Stimulated activated effector memory CD8-positive, alpha-beta T cell treated with anti-CD3 and anti-CD28 coated beads, Interleukin-12 subunit alpha, Interleukin-12 subunit beta, amount 100 ng/mL, for 72 hours (primary cell): ENCODE measurements at places on chromosomes 13 and 19.

GRCh38 chr19:55453511-55454260 lies 7.8 kb downstream of the ISOC2 start:
- DNase-seq: no peak

DNA sequence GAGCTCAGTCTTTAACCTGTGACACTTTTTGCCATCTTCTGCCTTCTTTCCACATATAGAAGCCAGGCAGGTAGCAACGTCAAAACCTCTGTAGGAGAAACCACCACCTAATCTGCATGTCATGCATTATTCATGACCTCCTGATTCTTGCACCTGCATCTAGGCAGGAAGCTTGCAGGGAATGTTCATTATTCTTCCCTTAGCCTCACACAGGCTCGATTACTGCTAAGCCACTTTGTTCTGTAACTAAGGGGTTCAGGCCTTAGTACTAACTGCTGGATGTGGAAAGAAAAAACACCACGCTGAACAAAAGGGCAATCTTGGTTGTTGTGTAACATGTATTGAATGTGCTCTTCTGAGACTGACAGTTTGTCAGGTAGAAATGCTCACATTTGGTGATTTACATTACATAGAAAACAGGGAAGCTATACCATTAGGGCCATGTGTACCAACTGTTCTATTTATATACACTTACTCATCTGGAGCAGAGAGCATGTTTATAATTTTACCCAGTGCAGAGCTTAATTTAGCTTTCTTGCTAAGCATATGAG lies 366.9 kb downstream of the KLF12 start:
- DNase-seq: no peak

DNA sequence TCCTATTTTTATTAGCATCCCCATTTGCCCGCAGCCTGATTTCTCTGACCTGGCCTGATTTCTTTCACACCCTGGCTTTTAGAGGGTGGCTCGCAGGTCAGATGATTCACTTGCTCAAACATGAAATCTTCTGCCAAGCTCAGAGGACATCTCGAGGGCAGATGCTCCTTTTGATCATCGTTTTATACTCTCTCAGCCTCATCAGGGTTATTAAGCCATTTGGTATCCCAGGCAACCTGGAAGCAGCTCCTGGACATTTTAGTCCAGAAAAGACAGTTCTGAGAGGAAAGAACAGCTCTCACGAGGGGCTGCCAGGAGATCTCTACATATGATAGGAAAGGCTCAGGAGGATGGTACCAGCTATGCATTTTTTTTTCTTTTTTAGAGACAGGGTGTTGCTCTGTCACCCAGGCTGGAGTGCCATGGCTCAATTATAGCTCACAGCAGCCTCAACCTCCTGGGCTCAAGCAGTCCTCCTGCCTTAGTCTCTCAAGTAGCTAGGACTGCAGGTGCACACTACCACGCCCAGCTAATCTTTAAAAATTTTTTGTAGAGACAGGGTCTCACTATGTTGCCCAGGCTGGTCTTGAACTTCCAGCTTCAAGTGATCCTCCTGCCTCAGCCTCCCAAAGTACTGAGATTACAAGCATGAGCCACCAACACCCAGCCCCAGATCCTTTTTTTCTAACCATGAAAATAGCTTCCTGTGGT lies 165.4 kb downstream of the KATNAL1 start:
- no peak for DNase-seq

- DNase-seq: no peak
Observed at GRCh38 chr13:48923376-48923775, 52.3 kb upstream of the FNDC3A start.

- DNase-seq: no peak
Observed at GRCh38 chr13:30796132-30796572, 60.8 kb downstream of the ALOX5AP start.

DNA sequence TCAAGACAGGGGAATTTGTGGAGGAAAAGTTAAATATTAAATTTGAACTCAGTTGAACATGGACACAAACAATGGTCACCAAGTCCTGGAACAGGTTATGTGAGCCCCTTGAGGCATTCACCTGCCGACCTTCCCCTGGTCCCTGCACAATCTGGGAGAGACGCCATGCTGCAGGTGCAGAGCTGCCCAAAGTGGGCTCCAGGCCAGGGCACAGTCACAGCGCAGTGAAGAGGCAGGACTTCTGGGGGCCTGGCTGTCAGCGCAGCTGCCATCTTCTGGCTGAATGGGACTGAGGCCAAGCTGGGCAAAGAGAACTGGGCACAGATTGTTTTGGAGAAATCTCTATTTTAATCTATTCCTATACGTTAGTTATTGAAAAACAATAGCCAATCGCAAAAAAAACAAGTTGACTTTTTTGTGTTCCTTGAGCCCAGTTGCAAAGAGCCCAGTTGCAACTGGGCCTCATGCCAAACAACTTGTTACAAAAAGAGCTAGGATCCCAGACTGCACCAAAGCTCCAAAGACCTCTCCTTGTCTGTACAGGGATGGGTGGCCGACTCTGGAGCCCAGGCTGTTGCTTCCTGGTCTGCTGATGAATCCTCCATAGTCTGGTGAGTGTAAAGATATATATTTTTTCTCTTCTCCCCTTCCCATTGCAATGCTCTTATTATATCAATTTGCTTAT lies 1.2 kb upstream of the ZNF626 start:
- no peak for DNase-seq
